ENCODE measurements at places on chromosomes 11 and 22. TPM values are rescaled to one million over a fixed set of nuclear protein-coding genes. Genes with fewer than 3 reads are reported as not detected.
A peak's percentile ranks its signal among the peaks of the same experiment; 100 is the strongest.

KDM4E gene
- total RNA-seq, result not detected

CD248 gene
- 16.8 TPM for total RNA-seq

HEPN1 gene
- total RNA-seq, result not detected

SLC29A2 gene
- 5.2 TPM for total RNA-seq

NCR3LG1 gene
- 1.6 TPM for total RNA-seq

MEI1 gene
- total RNA-seq, result 0.28 TPM

CADM1 gene
- 20.9 TPM for total RNA-seq

ABCC8 gene
- 14.9 TPM for total RNA-seq

- no peaks in the 10 kb centered on the region for H3K4me1 ChIP-seq
- H3K27ac ChIP-seq, result no peak overlapping the region
- H3K27me3 ChIP-seq, result no peaks in the 10 kb centered on the region
Observed at GRCh38 chr11:92885600-92885999, 83.9 kb upstream of the MTNR1B start.

- H3K4me3 ChIP-seq, result no peak overlapping the region
- H3K36me3 ChIP-seq, result no peaks in the 10 kb centered on the region
- DNase-seq, result no peak
- H3K27me3 ChIP-seq, result no peaks in the 10 kb centered on the region
- H3K27ac ChIP-seq, result peak overlapping the region; percentile 17
Observed at GRCh38 chr11:45091563-45092403, 54.7 kb upstream of the PRDM11 start.

DNA sequence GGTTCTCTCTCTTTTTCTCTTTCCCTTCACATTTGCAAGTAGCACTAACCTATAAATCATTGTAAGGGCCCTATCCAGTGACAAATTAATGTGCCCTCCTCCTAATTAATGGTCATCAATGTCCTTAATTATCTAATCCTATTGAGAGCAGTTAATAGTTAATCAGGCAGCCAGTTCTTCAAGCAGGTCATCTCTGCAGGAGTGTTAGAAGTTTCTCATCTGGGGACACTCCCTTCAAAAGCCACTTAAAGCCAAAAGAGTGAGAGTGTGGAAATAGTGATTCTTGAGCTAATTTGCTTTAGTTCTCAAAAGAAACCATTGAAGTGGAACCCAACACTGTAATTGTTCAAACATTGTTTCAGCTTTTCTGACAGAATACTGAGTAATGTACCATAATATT is 141.6 kb downstream of the ELP4 start:
- H3K27ac ChIP-seq, result no peak overlapping the region
- no peaks in the 10 kb centered on the region for H3K4me1 ChIP-seq
- no peaks in the 10 kb centered on the region for H3K36me3 ChIP-seq
- DNase-seq, result no peak

DNA sequence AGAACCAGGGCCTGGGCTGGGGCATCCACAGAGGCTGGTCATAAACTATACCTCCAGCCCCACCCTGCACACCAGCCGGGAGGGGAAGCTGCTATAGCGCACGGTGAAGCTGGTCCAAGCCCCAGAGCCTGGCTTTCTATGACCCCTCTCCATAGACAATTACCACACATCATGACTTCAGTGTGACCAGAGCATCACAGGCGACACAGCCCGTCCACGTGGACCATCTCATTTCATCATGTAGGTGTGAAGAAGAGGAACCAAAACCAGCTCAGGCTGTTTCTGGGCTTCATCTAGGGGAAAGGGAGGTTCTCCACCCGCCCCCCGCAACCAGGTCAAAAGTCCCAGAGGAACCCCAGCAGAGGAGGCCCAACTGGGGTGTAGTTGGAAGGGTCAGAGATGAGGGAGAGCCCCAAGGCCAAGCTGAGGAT is 3.0 kb downstream of the CXCR5 start:
- H3K27ac ChIP-seq, result no peak overlapping the region
- no peaks in the 10 kb centered on the region for H3K36me3 ChIP-seq
- H3K4me1 ChIP-seq, result peaks cover 18% of the 10 kb centered on the region
- no peak overlapping the region for H3K4me3 ChIP-seq
- DNase-seq, result no peak

- H3K4me1 ChIP-seq, result no peaks in the 10 kb centered on the region
- no peaks in the 10 kb centered on the region for H3K36me3 ChIP-seq
- H3K27me3 ChIP-seq, result no peaks in the 10 kb centered on the region
Observed at GRCh38 chr11:127369356-127369755, 368.8 kb upstream of the KIRREL3 start.

- H3K27ac ChIP-seq, result no peak overlapping the region
- H3K36me3 ChIP-seq, result no peaks in the 10 kb centered on the region
- H3K4me1 ChIP-seq, result no peaks in the 10 kb centered on the region
- H3K4me3 ChIP-seq, result no peak overlapping the region
- DNase-seq, result no peak
Observed at GRCh38 chr11:65066315-65066714, 8.0 kb upstream of the NAALADL1 start.

GRCh38 chr11:119155733-119156492 is 7.1 kb downstream of the ABCG4 start:
- H3K4me3 ChIP-seq, result no peak overlapping the region
- no peaks in the 10 kb centered on the region for H3K36me3 ChIP-seq
- H3K4me1 ChIP-seq, result no peaks in the 10 kb centered on the region
- no peak for DNase-seq
- H3K27ac ChIP-seq, result no peak overlapping the region
- no peaks in the 10 kb centered on the region for H3K27me3 ChIP-seq

GRCh38 chr22:17945888-17946648 is 78.3 kb downstream of the MICAL3 start:
- no peaks in the 10 kb centered on the region for H3K27me3 ChIP-seq
- no peaks in the 10 kb centered on the region for H3K36me3 ChIP-seq
- peak overlapping the region; percentile 41 for H3K27ac ChIP-seq
- no peak overlapping the region for H3K4me3 ChIP-seq
- no peak for DNase-seq

DNA sequence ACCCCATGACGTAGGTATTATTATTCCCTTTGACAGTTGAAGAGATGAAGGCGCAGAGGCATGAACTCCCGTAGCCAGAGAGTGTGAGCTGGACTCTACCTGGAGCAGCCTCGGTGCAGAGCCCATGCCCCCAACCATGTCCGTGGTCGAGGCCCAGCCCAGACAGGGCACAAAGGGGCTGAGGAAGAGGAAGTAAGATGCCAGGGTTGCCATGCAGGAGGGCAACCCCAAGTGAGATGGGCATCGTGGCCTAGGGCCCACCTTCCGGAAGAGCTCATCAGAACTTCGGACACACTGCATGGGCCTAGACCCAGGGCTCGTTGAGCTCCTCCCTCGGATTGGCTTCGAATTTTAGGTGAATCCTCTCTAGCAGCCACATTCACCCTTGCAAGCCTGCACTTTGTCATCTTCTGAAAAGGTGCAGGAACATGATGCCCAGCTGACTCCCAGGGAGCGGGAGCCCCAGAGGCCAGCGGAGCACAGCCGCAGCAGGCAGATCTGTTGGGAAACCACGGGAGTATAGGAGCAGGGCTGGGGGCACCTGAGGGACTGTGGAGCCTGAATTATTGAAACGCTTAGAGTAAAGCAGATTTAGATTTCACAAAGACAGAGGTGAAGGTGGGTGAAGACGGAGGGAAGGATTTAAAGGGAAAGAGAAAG is 29.0 kb upstream of the JAM3 start:
- H3K4me1 ChIP-seq, result peaks cover 18% of the 10 kb centered on the region
- H3K36me3 ChIP-seq, result no peaks in the 10 kb centered on the region
- H3K27me3 ChIP-seq, result no peaks in the 10 kb centered on the region
- H3K27ac ChIP-seq, result no peak overlapping the region

DNA sequence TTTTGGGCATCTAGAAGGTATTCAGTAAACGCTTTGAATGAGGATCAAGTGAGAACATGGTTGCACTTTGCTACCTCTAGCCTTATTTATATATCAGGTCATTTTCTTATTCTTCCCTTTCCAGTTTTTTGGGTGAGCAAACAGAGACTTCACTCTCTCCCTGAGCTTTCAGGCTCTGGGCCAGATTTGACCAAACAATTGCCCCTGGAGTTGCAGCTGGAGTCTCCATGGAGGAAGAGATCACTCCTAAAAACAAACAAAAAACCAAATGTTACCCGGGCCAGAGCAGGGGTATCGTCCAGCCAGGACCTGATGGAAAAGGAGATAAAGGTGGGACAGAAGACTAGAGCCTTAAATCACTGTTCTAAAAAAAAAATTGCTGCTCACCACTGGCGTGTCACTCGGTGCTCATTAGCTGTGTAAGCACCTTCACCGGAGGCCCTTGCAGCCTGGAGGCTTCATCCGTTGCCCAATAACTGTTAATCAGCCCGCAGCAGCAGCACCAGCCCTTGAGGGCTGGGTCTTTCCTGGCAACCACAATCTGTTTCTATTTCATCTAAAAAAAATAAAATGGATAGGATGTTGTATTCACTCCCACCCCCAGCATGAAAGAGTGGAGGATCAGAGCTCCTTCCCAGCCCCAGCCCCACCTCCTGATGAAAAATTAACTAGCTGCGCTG is 125.0 kb downstream of the PKNOX2 start:
- no peak for DNase-seq
- no peak overlapping the region for H3K4me3 ChIP-seq
- H3K4me1 ChIP-seq, result no peaks in the 10 kb centered on the region
- H3K27ac ChIP-seq, result no peak overlapping the region

DNA sequence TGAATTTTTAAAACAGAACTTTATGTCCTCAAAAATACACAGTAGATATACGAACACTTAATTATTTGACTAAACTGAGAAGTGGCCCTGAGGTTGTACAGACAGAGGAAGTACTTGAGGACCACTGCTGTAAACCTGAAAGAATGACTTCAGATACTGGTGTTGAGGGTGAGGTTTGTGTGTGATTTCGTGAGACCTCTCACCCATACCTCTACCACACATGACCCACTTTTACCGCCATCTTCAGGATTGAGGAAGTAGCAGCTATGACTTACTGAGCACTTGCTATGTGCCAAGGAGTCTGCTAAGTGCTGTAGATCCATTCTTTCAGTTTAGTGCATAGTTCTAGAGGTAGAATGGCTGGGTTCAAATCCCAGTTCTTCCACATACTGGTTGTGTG is 21.9 kb downstream of the MMP13 start:
- H3K27ac ChIP-seq, result no peak overlapping the region
- DNase-seq, result no peak
- no peak overlapping the region for H3K4me3 ChIP-seq
- H3K27me3 ChIP-seq, result no peaks in the 10 kb centered on the region
- H3K4me1 ChIP-seq, result no peaks in the 10 kb centered on the region

DNA sequence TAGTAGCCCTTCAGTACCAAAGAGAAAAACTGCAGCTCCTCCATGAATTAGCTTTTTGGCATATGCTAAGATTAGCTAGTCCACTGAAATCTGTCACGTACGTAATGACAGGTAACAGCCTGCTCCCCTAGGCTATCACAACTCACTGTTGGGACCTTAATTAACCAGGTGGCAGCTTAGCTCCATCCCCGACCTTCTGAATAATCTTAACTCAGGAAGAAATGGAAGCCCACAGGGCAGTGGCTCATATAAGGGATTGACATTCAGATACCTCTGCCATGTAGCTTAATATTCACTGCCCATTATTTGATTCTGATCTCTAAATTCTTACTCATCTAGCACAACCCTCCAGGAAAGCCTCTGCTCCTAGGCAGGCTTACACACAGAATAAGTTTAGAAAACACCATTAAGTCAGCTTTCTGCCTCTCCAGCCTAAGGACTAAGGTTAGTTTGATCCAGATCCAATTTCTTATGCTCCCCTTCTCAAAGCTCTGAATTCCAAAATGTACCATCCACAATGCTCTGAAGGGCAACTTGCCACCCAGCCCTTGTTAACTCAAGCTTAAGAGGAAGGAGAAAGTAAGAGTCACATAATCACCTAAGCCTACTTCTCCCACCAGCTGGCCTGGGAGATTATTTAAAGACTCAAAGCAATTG is 5.0 kb downstream of the HSPA8 start:
- no peak overlapping the region for H3K27ac ChIP-seq
- peaks cover 34% of the 10 kb centered on the region for H3K4me1 ChIP-seq
- H3K27me3 ChIP-seq, result no peaks in the 10 kb centered on the region
- H3K4me3 ChIP-seq, result no peak overlapping the region
- no peak for DNase-seq
- H3K36me3 ChIP-seq, result peaks cover 24% of the 10 kb centered on the region

DNA sequence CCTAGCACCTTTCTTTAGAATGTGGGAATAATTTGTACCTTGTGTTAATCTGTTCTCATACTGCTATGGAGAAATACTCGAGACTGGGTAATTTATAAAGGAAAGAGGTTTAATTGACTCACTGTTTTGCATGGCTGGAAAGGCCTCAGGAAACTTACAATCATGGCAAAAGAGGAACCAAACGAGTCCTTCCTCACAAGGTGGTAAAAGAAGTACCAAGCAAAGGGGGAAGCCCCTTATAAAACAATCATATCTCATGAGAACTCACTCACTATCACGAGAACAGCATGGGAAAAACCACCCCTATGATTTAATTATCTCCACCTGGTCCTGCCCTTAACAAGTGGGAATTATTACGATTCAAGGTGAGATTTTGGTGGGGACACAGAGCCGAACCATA is 127.1 kb upstream of the ANO3 start:
- no peak overlapping the region for H3K4me3 ChIP-seq
- no peak for DNase-seq
- H3K36me3 ChIP-seq, result no peaks in the 10 kb centered on the region
- H3K27me3 ChIP-seq, result no peaks in the 10 kb centered on the region
- no peaks in the 10 kb centered on the region for H3K4me1 ChIP-seq
- no peak overlapping the region for H3K27ac ChIP-seq

- no peaks in the 10 kb centered on the region for H3K36me3 ChIP-seq
- no peak for DNase-seq
- no peaks in the 10 kb centered on the region for H3K27me3 ChIP-seq
- H3K27ac ChIP-seq, result no peak overlapping the region
Observed at GRCh38 chr11:76657187-76658170, 13.1 kb downstream of the LRRC32 start.

- no peak for DNase-seq
- H3K36me3 ChIP-seq, result no peaks in the 10 kb centered on the region
Observed at GRCh38 chr22:25762147-25762546, 20.2 kb downstream of the MYO18B start.

GRCh38 chr11:22273781-22274180 is 64.4 kb upstream of the SLC17A6 start:
- H3K27ac ChIP-seq, result no peak overlapping the region
- no peak for DNase-seq
- H3K4me1 ChIP-seq, result peaks cover 15% of the 10 kb centered on the region
- H3K36me3 ChIP-seq, result no peaks in the 10 kb centered on the region

GRCh38 chr11:18853086-18853720 is 61.6 kb upstream of the PTPN5 start:
- H3K36me3 ChIP-seq, result no peaks in the 10 kb centered on the region
- no peak overlapping the region for H3K27ac ChIP-seq
- H3K4me3 ChIP-seq, result no peak overlapping the region
- H3K27me3 ChIP-seq, result no peaks in the 10 kb centered on the region

Measured in pancreas (tissue), 10 donors.